ENCODE measurements at places on chromosomes 4 and X.

DNA sequence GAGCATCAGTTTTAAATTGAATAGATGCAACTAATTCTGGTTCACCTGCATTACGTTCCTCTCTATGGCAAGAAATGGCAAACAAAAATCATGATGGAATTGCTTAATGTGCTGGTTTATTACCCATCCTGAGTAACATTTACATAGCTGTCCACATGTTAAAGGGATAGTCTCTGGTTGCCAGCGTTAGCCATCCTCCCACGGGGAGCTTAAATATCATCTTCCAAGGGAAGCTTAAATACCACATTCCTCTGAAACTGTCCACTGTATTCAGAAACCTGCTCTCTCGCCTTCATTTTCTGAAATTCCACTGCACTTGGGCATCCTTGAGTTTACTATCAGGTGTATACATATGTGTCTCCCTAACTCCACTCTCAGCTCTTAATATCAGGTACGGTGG lies 586.6 kb downstream of the TLL1 start:
- no peak for DNase-seq

DNA sequence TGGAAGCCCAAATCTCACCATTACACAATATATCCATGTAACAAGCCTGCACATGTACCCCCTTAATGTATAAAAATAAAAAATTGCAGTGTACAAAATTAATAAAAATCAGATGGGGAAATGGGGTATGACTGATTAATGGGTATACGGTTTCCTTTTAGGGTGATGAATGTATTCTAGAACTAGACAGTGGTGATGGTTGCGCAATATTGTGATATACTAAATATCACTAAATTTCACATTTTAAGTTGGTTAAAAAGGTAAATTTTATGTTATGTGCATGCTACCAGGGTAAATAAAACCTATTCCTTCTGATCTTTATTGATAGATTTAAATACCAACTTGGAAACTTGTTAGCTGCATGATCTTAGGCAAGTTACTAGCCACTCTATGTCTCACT lies 129.4 kb downstream of the SPANXA1 start:
- DNase-seq: no peak

DNA sequence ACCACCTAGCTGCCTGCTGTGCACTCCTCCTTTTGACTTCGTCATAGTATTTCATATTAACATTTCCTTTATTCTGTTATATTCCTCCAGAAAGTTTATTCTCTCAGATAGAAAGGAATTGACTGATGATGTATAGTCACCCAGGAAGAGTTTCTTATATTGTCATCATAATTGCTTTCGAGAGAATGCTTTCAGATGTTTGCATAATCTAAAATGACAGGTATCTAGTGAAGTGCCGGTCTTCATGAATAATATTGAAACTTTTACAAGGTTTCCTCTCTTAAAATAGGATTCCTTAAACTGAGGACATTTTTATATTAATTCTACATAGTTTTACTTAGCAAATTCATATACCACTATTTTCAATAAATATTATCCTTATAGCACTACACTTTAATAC lies 10.1 kb downstream of the SEC24D start:
- no peak for DNase-seq

DNA sequence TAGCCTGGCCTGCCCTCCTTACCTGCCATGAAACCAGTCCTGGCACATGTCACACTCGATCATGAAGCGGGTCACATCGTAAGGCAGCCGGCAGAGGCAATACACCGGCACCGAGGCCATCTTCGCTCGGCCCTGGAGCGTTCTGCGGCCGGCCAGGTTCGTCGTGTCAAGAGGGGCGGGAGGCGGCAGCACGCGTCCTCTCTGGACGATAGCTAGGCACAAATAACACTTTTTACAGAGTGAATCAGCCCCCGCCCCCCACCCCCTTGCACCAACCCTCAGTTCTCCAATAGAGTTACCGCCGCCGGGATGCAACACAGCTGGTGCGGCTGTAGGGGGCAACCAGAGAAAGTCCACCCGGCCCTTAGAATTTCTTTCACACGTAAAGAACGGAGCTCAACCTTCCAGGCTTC lies 1.7 kb downstream of the PHF8 start:
- peak; percentile 78 for DNase-seq

GRCh38 chr4:42359711-42360110 lies 37.6 kb upstream of the SHISA3 start:
- DNase-seq: no peak

GRCh38 chrX:20230406-20230805 lies 36.3 kb downstream of the RPS6KA3 start:
- no peak for DNase-seq

DNA sequence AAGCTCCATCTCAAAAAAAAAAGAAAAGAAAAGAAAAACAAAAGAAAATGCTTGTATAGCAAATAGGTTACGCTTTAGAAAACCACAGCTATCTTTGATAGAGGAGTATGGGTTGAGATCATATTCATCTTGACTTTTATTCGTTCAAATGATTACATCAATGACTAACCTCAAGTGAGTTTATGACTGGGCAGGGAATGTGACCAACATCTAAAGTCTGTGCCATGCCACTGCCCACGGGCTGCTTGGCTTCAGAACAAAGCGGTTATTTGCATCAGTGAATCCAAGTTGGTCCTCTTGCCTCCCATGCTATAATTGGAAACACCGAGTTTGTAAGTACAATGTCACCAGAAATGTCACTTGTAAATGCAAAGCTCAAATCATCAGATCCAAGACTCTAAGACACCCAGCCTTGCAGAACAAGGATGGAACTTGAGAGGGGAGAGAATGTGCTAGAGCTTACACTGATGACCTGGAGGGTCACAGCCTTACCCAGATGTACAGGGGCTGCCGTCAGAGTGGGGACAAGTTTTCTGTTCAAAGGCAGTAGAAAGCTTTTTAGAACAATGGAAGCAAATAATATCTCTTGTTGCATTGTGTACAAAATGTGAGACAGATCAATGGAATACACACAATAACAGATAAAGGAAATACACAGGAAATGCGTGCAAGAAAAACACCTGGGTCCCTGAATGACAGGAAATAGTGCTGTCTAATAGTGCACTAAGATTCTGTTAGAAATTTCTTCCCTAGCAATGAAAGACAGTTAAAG lies 8.4 kb upstream of the OPN1LW start:
- no peak for DNase-seq

- no peak for DNase-seq
These were observed 13.6 kb downstream of the FTHL17 start for GRCh38 chrX:31058284-31058683.

GRCh38 chr4:157992038-157992705 lies 180.7 kb downstream of the GASK1B start:
- peak; percentile 22 for DNase-seq

DNA sequence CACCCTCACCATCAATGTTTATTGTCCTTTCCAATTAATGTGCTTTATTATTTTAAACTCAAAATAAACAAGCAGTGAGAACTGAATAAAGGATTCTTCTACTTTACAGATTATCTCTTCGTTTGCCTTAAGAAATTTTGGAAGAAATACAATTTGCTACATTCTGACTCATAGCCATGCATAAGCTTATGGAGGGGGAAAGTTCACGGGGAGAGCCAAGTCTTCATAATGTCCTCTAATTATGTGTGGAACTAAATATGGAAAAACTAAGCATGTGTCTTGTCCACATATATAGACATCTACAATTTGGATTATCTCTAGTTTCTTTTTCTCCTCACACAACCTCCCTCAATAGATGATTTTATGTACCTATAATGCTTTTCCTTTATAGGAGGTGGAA lies 17.5 kb downstream of the CXCL13 start:
- DNase-seq: no peak

DNA sequence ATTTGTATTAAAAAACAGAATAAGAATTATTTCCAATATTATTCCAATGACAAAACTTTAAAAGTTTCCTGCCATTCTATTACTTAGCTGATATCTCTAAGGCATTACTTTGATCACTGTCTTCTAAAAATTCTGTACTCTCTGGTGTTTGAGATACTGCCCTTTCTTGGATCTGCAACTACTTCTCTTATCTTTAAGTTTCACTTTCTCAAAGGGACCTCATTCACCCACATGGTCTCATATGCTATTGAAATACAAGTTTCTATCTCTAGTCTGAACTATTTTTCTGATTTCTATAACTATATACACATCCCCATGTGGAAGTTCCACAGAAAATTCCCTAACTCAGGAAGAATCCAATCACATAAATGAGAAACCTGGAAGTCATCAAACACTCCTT lies 22.2 kb downstream of the TMPRSS11E start:
- no peak for DNase-seq

DNA sequence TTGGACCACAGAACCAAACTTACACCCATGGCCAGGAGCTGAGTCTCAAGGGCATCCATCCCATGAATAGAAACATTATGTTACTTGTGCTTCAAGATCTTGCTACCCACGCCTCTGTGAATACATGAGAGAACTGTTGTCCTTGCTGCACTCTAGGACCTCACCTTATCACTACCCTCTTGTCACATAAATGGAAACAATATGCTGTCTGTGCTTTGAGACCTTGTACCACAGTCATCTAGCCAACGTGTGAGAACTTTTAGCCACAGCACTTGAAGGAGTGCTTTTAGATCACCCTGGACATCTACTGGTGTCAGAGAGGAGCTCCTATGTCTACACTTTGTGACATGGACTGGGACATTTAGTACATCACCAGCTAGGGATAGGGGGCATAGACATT lies 30.7 kb upstream of the HUWE1 start:
- no peak for DNase-seq

DNA sequence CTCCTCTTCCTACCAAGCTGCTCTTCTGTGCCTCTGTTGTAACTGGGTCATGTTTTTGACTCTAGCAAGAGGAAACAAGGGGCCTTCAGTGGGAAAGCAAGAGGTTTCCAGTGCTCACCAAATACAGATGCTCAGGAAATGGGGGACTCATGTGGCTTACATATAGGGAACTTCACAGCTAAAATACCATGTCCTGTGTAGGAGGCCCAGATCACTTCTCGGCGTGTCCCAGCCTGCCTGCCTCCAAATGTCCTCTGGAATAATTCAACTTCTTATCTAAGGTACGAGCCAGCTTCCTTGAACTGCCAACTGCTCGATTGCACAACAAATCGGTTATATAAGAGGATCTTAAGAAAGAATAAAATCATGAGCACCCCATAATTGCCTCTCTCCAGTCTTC lies 161.3 kb downstream of the KIT start:
- no peak for DNase-seq

DNA sequence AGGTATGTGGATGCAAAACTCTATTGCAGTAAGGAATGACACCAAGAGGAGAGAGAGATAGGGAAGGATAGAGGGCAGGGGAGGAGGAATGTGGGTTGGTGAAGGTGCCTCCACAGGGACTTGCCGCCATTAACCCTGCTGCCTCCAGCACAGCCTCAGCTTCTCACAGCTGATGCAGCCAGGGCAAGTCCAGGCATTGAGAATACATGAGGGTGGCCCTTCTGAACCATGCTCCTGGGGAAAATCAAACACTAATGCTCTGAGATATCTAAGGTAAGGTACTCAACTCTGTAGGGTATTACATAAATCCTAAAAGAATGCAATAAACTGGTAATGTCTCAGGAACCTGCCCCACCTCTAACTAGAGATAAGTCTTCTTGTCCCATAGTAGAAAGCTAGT lies 28.7 kb downstream of the UGT2B7 start:
- DNase-seq: no peak

DNA sequence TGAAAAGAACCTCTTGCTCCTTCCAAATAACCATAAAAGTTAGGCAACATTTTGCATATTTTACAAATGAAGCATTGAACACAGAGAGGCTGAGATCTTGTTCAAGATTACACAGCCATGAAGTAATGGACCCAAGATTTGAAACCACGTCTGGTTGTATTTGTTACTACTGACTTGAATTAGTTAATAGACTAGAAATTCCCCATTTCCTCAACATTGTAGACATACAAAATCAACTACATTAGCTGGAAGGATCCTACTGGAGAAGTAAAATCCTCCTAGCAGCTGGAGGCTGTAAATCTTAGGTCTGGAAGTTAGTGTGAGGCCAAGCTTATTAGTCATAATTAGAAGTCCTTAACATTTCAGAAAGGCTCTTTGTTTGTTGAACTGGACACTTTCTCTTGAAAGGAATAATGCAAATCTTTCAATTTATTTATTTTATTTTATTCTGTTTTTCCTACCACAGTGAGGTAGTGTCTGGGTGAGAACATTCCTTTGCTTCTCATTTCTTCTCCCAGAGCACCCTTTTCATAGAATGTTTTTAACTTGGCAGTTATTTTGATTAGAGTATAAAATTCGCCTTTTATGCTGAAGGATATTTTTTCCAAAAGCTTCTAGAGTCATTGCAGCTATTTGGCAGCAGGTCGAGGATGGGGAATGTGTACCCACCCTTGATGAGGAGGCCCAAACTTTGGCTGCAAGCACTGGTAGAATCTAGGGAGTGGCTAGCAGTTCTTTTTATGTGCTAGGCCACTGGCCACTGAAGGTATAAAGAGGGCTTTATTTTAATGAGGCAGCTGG lies 62.0 kb upstream of the CLNK start:
- no peak for DNase-seq

DNA sequence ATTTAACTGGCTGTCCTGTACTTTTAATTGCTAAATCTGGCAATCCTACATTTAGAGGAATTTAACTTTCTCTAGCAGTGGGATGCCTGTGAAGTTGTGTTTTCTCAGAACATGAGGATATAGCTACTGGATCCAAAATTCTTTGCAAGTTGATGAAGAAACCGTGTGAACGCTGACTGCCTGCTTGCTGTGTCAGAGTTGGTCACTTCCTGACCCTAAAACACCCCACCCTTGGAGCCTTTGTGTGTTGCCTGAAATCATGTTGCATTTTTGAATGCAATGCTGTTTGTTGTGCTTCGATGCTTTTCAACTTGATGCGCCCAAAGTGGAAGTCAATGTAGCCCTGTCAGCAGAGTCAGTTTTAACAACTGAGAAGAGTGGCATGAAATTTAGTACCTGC lies 211.2 kb downstream of the ANK2 start:
- DNase-seq: peak; percentile 42

DNA sequence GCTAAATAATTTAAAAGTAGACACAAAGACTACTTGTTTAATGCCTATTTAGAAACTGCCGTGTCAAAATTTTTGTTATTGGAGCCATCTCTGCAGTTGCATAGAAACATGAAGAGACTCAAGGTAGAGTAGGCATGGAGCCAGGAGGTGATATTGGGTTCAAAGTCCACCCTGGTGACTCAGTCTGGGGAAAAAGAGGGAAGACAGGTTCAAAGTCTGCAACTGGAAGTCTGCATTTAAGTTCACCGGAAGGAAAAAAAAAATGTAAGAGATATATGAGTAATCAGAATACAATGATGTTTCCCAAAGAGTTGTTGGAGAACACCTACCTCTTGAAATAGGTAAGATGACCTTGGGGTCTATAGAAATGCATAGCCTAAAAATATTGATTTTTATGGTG lies 67.4 kb upstream of the QRFPR start:
- DNase-seq: no peak

DNA sequence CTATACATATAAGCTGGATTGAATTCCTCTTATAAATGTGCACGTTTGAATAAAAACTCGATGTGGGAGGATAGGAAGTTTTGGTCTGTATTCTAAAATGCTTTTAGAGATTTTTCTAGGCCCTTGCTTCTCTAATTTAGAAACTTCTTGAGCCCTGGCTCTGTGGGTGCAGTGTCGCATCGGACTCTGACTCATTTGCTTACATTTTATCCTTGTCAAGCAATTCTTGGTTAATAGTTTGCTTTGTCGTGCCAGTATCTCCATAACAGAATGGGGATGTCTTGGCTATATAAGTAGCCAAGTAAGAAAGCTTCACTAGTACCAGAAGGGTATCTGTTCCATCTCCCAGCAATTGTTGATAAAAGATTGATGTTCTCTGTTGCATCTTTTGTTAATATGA lies 10.7 kb downstream of the SGMS2 start:
- DNase-seq: peak; percentile 44

GRCh38 chr4:147492306-147492705 lies 11.4 kb downstream of the EDNRA start:
- DNase-seq: no peak

- DNase-seq: no peak
These were observed 9.7 kb upstream of the SH3KBP1 start for GRCh38 chrX:19897091-19897490.
